NCI-H1436 treated with DMSO at 0.1 percent for 48 hours (cell line): ENCODE measurements at places on chromosomes 16 and 17.

DNA sequence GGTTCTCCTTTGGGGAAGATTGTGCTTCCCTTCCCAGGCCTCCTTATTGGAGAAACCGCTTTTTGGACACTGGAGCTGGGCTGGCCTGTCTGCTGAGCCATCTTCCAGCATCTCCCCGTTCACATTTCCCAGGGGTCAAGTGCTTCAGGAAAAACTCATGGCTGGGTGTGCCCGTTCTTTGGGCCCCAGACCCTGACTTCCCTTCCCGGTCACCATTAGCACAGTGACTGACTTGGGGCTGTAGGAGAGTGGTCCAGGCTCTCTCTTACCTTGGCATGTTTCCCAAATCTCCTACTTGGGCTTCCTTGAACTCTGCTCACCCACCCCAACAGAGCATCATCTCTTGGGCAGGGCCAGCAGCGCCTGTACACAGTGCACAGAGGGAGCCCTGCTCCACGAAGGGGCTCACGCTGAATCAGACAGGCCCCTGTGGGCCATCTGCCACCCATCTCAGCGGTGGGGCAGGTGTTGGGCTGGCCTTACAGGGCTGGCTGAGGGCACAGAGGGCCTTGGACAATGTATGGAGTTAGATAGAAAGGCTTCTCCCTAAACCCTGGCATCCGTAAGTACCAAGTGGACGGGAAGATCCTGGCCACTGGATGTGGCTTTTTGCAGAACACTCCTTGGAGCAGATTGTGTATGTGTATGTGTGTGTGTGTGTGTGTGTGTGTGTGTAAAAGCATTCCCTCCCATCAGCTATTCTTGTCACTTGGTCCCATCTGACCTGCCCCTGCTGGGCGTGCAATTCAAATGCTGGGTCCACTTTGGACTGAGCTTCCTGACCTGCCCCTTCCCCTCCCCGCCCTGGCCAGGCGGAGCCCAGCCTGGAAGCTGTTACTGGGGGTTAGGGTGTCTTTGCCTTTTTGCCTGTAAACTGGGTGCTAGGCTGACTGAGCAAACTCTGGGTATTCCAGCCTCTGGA is 24.9 kb upstream of the CDC42EP4 start:
- no peak for DNase-seq

GRCh38 chr16:8655184-8655717 is 19.2 kb upstream of the ABAT start:
- no peak for DNase-seq

- DNase-seq: no peak
These were observed 253.3 kb upstream of the SALL1 start for GRCh38 chr16:51404386-51404785.

- DNase-seq: no peak
These were observed 394.8 kb downstream of the SLC39A11 start for GRCh38 chr17:72697602-72698146.

- no peak for DNase-seq
These were observed 11.9 kb downstream of the TBX2 start for GRCh38 chr17:61411261-61412142.

- no peak for DNase-seq
These were observed 23.1 kb downstream of the CDK5RAP3 start for GRCh38 chr17:47993964-47994363.

DNA sequence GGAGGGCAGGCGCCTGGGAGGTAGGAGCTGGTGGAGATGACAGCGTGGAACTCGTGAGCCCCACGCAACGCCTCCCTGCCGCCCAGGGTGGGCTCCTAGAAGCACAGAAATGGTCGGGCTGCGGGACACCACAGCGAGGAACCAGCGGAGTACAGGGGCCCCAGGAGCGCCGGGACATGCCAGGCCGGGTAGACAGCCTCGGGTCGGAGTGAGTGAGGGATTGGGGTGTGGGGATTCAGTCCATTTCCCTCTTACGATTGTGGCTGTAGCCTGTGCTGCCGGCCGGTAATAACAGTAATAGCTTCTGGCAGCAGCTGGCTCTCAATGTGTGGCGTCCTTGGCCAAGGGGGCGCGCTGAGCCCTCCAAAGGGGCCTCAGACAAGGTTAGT is 12.2 kb upstream of the CES3 start:
- no peak for DNase-seq

DNA sequence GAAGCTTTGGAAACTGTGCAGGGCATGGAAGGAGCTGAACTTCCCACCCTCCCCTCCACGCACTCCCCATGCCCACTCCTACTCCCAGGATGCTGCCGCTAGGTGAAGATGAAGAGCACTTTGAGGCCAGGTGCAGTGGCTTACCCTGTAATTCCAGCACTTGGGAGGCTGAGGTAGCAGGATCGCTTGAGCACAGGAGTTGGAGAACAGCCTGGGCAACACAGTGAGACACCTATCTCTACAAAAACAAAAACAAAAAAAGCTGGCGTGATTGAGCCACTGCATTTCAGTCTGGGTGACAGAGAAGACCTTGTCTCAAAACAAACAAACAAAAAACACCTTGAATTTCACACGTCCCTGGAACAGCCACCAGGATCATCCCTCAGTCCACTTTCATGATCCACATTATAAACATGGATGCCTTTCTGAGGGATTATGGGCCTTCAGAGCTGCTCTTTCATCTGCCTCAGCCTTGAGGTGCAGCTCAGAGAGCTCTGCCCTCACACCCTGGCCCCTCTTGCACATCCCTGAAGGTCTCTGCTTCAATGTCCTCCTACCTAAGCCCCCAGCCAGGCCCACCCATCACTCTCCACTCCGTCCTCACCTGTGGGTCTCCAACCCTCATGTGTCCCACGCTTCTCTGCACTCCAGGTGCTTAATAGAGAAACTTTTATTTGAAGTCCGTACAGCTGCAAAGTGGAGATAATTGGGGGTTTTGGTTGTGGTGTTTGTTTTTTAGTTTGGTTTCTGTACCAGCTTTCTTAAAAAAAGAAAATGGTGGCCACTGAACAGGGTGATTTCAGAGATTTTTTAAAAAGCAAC is 25.8 kb downstream of the PHB1 start:
- DNase-seq: no peak

GRCh38 chr16:85733155-85733838 is 17.6 kb downstream of the C16orf74 start:
- no peak for DNase-seq

DNA sequence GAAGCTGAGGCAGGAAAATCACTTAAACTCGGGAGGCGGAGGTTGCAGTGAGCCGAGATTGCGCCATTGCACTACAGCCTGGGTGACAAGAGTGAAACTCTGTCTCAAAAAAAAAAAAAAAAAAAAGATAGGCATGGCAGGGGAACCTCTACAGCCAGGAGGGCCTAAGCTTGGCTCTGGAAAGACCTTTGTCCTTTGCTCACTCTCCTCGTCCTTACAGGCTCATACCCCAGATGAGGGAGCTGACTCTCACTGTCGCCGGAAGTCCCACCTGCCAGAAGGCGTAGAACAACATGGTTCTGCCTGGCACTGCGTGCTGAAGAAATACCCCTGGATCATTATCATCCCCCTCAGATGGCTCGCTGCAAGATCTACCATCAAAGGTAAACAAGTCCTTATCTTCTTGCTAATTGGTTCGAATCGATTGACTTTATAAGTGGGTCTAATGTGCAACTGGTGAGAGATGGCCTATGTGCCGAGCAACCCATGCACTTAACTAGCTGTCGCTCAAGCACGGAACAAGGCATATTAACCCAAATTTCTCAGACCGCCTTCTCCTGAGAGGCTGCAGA is 29.7 kb downstream of the RTN4RL1 start:
- DNase-seq: no peak

DNA sequence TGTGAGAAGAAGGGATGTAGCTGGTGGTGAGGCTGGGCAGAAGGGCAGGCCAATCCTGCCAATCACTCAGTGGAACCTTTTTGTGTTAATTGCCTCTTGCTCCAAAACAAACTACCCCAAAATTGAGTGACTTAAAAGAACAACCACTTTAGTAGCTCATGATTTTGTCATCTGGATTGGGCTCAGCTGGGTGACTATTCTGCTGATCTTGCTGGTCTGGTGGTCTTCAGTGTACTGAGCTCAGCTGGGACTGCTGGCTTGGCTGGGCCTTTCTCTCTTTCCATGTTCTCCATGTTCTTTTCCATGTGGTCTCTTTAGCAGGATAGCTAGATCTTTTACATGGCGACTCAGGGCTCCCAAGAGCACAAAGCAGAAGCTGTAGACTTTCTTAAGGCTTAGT is 37.7 kb upstream of the SDK2 start:
- no peak for DNase-seq

DNA sequence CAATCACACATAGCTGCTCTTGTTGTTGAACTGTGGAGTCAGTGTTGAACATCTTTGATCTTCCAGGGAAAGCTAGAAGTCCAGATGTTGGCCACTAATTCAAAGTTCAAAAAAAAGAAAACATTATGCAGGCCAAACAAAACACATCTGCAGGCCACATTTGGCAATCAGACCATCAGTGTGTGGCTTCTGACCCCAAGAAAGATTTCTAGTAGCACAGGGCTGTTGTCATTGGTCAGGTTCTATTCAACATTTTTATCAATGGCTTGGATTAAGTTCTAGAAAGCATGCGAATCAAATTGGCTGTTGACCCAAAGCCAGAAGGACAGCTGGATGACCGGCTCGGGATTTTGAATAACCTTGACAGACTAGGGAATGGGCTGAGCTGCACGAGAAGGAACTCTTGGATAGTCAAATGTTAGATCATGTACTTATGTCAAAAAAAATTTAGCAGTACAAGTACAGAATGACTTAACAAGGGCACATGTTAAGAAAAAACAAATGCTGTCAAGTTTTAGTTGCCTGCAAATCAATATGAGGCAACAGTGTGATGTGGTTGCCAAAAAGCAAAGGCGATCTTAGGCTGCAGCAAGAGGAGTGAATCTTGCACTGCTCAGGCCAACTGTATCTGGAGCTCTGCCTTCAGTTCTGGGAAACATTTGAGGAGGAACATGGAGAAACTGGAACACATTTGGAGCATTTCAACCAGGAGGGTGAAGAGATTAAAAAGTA is 187.6 kb downstream of the RGS9 start:
- DNase-seq: no peak

- no peak for DNase-seq
These were observed 37.8 kb downstream of the KLHDC4 start for GRCh38 chr16:87728026-87728425.

GRCh38 chr17:61088556-61088955 is 311.1 kb upstream of the TBX2 start:
- no peak for DNase-seq

- no peak for DNase-seq
These were observed 105.5 kb downstream of the SPAG9 start for GRCh38 chr17:51015145-51015558.

- no peak for DNase-seq
These were observed 53.9 kb upstream of the TMC5 start for GRCh38 chr16:19363740-19364139.

DNA sequence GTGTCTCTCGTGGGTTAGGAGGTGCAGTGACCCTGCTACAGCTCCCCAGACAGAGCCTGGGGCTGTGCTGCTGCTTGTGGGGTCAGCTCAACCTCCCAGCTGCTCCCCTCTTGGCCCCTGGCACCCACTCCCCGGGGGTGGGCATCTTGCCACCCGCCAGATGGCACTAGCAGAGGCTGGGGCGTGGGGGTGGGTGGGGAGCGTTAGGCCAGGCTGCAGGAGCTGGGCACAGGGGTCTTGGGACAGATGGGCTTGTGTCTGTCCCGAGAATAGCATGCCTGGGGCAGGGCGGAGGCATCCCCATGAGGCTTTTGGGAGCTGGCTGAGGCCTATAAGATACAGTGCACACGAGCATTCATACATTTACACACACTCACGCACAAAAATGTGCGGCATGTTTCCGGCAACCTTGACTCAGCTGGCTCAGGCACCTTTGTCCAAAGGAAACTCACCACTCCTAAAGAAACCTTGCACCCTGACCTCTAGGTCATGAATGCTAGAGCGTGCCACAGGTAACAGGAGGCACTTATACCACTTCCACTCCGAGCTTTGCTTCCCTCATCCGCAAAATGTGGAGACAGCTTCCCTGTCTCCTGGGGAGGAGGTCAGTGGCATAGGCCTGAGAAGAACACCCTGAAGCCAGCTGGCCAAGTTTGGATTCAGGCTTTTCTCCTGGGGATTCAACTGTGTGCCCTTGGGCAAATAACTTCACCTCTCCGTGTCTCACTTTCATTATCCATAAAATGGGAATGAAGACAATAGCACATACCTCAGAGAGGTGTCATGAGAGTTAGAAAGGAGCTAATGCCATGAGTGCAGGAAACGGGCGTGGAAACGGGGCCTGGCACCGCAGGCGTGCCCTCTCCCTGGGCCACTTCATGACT is 78.9 kb upstream of the LHX1 start:
- no peak for DNase-seq

DNA sequence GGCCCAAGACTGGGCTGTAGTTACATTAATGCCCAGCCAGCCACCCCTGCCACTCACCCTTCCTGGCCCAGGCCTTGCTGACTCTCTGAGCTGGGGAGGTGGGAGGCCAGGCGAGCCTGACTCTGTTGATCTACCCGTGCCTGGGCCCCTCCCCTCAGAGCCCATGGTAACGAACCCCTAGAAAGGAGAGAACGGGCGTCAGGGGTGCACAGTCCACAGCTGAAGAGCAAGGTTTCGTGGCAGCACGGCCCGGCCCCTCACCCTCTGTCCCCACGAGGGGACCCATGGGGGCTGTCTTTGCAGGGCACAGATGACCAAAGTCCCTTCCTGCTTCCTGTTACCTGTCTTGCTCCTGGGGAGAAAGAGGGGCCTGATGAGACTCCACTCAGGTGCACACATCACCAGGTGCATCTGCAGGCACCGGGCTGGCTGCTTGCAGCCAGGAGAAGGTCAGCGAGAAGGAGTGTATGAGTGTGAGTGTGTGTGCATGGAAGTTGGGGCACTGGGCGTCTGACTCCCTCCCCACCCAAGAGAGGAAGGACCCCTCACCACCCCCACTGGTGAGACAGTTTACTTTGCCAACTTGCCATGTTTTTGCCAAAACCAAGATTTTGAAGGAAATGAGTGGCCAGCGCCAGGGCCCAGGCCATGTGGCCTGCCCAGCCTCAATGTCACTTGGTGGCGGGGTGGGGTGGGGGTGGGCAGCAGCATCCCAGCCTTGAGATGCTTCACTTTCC is 359.1 kb downstream of the SEC14L1 start:
- no peak for DNase-seq

- DNase-seq: no peak
These were observed 17.0 kb downstream of the RPTOR start for GRCh38 chr17:80561541-80562114.

GRCh38 chr16:24442631-24443030 is 96.7 kb upstream of the RBBP6 start:
- DNase-seq: no peak

- no peak for DNase-seq
These were observed 19.4 kb upstream of the COL1A1 start for GRCh38 chr17:50220811-50221210.

- no peak for DNase-seq
These were observed 119.0 kb downstream of the SPECC1 start for GRCh38 chr17:20128036-20128667.

DNA sequence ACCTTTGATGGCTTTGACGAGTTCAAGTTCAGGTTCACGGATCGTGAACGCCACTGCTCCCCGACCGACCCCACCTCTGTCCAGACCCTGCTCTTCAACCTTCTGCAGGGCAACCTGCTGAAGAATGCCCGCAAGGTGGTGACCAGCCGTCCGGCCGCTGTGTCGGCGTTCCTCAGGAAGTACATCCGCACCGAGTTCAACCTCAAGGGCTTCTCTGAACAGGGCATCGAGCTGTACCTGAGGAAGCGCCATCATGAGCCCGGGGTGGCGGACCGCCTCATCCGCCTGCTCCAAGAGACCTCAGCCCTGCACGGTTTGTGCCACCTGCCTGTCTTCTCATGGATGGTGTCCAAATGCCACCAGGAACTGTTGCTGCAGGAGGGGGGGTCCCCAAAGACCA is 17.6 kb downstream of the NOD2 start:
- no peak for DNase-seq
